ENCODE measurements at places on chromosomes 2 and 18.

DNA sequence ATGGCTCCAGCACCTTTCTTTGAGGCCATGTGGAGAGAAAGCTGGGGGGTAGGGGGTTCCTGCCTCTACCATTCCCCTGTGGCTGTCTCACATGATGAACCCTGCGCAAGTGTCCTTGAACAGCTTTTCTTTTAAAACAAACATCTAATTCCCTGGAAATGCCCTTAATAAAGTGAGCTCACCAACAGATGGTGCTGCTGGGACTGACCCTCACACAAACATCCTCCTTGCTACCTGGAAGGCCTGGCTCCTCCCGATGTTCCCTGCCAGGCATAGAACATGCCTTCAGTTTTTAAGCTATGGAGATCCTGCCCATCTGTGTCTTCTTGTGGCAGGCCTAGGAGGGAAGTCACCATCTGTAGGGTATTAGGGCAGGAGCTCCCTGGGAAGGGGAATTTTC, 60.7 kb upstream of the GATA6 start:
- peaks cover 55% of the 10 kb centered on the region for H3K4me1 ChIP-seq
- no peak for DNase-seq
- no peak overlapping the region for H3K27ac ChIP-seq
- no peaks in the 10 kb centered on the region for H3K36me3 ChIP-seq

DNA sequence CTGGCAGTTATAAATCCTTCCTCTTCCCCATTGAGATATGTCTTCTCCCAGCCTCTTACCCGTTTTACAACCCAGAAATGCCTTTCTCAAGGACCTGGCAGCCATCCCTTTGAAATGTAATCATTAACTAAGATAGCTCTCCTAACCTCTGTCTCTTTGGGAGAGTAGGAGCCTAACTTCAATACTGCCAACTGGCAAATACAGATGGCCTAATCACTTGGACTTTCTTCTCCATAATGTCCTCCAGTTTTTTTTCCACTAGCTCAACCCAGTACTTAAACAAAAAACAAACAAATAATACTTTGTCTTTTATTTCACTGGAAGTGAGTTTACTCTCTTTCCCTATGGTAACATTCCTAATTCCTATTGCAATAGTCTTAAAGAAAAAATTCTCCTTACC, 1391.1 kb downstream of the SUCLG1 start:
- no peaks in the 10 kb centered on the region for H3K4me1 ChIP-seq
- H3K4me3 ChIP-seq: no peak overlapping the region
- H3K36me3 ChIP-seq: no peaks in the 10 kb centered on the region
- DNase-seq: peak; percentile 94

DNA sequence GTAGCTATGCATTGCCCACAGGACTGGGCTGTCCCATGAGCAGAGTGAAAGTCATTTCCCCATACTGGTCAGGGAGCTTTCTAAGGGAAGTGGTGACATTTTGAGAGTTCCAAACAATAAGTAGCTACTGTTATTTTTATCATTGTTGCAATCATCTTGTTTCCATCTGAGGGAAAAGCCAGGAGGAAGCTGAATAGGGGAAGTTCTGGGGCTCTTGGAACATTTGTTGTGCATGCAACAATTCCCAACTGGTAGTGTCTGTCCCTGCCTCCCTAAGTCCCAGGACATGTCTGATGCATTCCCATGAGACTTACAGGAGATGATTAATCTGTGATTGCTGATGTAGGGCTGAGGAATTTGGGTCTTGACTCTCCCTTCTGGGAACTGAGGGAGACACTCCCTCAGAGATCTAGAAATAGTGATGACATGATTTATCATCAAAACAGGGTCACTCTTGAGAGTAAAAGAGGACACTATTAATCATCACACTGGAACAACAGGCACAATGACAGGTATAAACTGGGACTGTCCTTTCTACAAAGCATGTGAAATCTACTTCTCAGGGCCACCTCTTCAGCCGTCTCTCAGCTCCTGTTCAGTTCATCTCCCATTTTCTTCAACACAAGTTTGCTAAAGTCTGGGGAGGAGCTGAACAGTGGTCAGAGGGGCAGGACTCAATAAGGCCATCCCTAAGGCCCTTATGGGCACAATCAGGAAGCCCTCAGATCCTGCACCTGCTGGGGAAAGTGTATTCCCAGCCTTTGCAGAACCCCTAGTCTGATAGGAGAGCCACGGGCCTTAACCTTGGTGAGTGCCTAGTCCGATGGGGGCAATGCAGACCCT, 28.0 kb upstream of the MARCO start:
- H3K4me1 ChIP-seq: no peaks in the 10 kb centered on the region
- no peak overlapping the region for H3K4me3 ChIP-seq
- peaks cover 3% of the 10 kb centered on the region for H3K27me3 ChIP-seq
- DNase-seq: no peak
- H3K27ac ChIP-seq: no peak overlapping the region

GRCh38 chr2:239671471-239671870, 270.7 kb upstream of the HDAC4 start:
- no peak for DNase-seq
- no peaks in the 10 kb centered on the region for H3K4me1 ChIP-seq
- H3K36me3 ChIP-seq: no peaks in the 10 kb centered on the region

DNA sequence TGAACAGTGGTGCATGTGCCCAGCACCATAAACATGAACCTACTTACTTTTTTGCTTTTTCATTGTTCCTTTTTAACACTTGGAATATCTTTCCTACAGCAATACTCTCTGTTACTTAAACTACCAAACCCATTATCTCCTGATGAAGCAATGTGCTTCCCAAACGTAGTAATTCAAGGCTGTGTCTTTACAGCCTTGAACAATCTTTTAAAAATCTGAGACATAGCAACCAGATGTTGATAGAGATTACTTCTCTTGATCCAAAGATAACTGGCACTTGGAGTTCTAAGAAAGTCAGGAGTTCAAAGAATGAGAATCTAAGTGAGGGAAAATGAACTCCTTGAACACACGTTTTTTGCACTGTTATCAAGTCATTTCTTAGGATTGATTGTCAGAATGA, 40.4 kb downstream of the ATP8B1 start:
- no peak overlapping the region for H3K27ac ChIP-seq
- H3K4me1 ChIP-seq: no peaks in the 10 kb centered on the region
- no peak overlapping the region for H3K4me3 ChIP-seq
- peaks cover 26% of the 10 kb centered on the region for H3K36me3 ChIP-seq
- DNase-seq: no peak

DNA sequence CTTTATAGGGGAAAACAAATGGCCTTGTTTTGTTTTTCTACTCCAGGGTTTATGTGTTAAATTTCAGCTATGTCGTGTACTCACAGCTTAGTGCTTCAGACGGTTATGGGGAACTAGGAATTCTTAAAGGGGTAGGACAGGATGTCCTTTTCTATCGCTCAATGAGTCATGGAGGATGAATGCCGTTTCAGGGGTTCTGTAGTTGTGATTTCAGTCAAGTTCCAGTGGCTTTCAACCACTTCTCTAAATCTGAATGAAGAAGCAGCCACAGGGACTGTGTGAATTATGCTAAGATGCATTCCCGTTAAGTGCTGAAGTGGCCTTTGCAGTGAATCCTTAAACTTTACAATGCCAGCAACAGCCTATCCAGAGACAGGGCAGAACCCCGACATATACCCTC, 1231.7 kb upstream of the ZEB2 start:
- no peaks in the 10 kb centered on the region for H3K27me3 ChIP-seq
- DNase-seq: peak; percentile 7
- H3K36me3 ChIP-seq: no peaks in the 10 kb centered on the region
- H3K27ac ChIP-seq: peak overlapping the region; percentile 75
- no peaks in the 10 kb centered on the region for H3K4me1 ChIP-seq

GRCh38 chr2:32633040-32633439, 5.2 kb downstream of the TTC27 start:
- no peak for DNase-seq
- no peaks in the 10 kb centered on the region for H3K27me3 ChIP-seq
- H3K36me3 ChIP-seq: peaks cover 17% of the 10 kb centered on the region
- no peak overlapping the region for H3K4me3 ChIP-seq
- H3K27ac ChIP-seq: no peak overlapping the region

DNA sequence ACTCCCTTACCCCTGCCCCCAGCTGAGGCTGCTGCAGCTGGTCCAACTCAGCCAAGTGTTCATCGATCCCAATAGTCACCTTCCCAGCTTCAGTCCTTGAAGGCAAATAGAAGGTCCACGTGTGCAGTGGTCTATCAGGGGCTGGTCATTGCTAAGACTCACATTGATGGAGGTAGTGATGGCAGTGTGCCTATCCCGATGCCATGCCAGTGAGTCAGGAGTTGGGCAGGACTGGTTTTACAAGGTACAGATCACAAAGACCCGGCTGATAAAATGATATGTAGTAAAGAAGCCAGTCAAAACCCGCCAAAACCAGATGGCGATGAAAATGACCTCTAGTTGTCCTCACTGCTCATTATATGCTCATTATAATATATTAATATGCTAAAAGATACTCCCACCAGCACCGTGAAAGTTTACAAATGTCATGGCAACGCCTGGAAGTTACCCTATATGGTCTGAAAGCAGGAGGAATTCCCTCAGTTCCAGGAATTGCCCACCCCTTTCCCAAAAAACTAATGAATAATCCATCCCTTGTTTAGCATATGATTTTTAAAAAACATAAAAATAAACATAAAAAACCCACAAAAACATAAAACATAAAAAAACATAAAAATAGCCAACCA, 2.9 kb upstream of the C2orf80 start:
- no peaks in the 10 kb centered on the region for H3K27me3 ChIP-seq
- H3K36me3 ChIP-seq: no peaks in the 10 kb centered on the region
- no peak overlapping the region for H3K4me3 ChIP-seq
- peak; percentile 4 for DNase-seq
- no peaks in the 10 kb centered on the region for H3K4me1 ChIP-seq

- no peak overlapping the region for H3K4me3 ChIP-seq
- H3K36me3 ChIP-seq: no peaks in the 10 kb centered on the region
- no peaks in the 10 kb centered on the region for H3K27me3 ChIP-seq
Measured at GRCh38 chr2:42566837-42567321, 1.6 kb upstream of the MTA3 start.

GRCh38 chr2:73408198-73408597, 22.6 kb downstream of the ALMS1 start:
- no peak overlapping the region for H3K4me3 ChIP-seq
- H3K4me1 ChIP-seq: no peaks in the 10 kb centered on the region
- no peaks in the 10 kb centered on the region for H3K27me3 ChIP-seq
- no peak for DNase-seq
- no peaks in the 10 kb centered on the region for H3K36me3 ChIP-seq
- no peak overlapping the region for H3K27ac ChIP-seq

GRCh38 chr18:50410008-50410407, 35.2 kb downstream of the SKA1 start:
- H3K27ac ChIP-seq: no peak overlapping the region
- H3K4me1 ChIP-seq: peaks cover 9% of the 10 kb centered on the region
- H3K36me3 ChIP-seq: no peaks in the 10 kb centered on the region
- H3K4me3 ChIP-seq: no peak overlapping the region
- no peak for DNase-seq
- peaks cover 2% of the 10 kb centered on the region for H3K27me3 ChIP-seq

DNA sequence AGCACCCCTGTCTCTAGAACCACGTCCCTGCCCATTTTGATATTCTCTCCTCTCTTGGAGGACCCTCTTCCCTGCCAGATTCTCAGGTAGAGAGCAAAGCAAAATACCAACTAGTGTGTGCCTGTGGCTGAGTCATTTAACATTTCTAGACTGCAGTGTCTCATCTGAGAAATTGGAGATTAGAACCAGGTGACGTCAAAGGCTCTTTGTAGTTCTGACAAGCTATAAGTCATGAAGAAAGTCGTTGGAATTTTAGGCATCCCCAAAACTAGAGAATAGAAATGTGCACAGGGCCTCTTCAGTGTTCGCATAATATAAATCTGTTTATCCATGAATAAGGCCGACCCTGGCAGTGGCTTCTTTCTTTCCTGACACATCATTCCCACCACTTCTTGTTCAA, 74.4 kb upstream of the TANC1 start:
- DNase-seq: no peak
- H3K27ac ChIP-seq: no peak overlapping the region
- no peaks in the 10 kb centered on the region for H3K27me3 ChIP-seq

DNA sequence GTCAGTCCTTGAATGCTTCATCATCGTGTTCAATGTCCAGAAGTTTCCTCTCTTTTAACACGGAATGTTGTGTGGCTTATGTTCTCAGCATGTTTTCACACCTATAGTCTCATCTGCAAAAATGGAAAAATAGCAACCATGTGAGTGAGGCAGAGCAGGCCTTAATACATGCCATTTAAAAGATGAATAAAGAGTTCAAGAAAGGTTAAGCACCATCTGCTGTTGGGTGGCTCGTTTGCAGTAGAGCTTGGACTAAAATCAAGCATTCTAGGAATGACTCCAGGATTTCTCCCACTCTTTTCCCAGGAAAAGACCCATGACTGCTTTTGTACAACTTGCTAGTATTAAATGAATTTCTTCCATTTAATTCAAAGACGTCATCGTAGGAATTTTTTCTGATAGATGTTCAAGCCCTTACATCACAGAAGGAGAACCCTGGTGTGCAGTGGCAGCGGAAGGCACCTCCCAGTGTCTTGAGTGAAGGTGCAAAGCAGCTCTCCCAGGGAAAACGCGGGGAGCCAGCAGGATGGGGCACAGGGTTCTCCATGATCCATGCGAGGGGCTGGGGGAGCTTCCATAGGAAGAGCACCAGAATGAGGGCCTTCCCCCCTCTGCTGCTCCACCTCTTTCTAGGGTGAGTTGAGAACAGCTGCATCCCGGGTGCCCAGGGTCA, 9.6 kb downstream of the DCDC2C start:
- H3K4me3 ChIP-seq: no peak overlapping the region
- H3K4me1 ChIP-seq: no peaks in the 10 kb centered on the region
- H3K27ac ChIP-seq: no peak overlapping the region
- H3K27me3 ChIP-seq: peaks cover 2% of the 10 kb centered on the region
- H3K36me3 ChIP-seq: no peaks in the 10 kb centered on the region

DNA sequence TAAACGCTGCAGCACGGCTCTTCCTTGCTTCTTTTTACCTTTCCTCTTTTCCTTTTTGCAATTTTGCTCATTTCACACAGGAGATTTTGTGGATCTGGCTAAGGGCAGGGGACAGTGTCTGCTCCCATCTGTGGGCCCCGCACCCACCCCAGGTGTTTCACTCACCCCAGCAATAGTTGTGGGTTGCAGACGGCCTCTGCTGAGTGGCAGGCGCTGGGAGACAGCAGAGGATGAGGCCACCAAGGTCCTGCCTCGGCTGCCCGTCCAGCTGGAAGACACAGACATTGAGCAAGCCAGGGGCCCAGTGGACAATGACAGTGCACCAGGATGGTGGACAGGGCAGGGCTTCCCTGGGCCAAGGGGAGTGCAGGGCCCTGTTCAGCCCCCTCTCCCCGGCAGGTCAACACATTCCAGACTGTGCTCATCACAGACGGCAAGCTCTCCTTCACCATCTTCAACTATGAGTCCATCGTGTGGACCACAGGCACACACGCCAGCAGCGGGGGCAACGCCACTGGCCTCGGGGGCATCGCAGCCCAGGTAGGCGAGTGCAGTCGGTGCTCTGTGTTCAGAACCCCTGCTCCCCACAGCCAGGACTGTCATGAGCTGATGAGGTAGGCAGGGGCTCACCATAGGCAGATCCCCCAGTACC, 35.0 kb downstream of the SNED1 start:
- peaks cover 7% of the 10 kb centered on the region for H3K36me3 ChIP-seq
- no peak overlapping the region for H3K27ac ChIP-seq
- DNase-seq: no peak
- H3K4me3 ChIP-seq: no peak overlapping the region
- H3K27me3 ChIP-seq: peaks cover 31% of the 10 kb centered on the region

GRCh38 chr2:176554101-176555048, 285.1 kb downstream of the MTX2 start:
- peak overlapping the region; percentile 75 for H3K27ac ChIP-seq
- peak overlapping the region; percentile 43 for H3K4me3 ChIP-seq
- H3K4me1 ChIP-seq: peaks cover 10% of the 10 kb centered on the region
- peak; percentile 34 for DNase-seq
- no peaks in the 10 kb centered on the region for H3K36me3 ChIP-seq
